ENCODE measurements at places on chromosomes 7 and 10.

DNA sequence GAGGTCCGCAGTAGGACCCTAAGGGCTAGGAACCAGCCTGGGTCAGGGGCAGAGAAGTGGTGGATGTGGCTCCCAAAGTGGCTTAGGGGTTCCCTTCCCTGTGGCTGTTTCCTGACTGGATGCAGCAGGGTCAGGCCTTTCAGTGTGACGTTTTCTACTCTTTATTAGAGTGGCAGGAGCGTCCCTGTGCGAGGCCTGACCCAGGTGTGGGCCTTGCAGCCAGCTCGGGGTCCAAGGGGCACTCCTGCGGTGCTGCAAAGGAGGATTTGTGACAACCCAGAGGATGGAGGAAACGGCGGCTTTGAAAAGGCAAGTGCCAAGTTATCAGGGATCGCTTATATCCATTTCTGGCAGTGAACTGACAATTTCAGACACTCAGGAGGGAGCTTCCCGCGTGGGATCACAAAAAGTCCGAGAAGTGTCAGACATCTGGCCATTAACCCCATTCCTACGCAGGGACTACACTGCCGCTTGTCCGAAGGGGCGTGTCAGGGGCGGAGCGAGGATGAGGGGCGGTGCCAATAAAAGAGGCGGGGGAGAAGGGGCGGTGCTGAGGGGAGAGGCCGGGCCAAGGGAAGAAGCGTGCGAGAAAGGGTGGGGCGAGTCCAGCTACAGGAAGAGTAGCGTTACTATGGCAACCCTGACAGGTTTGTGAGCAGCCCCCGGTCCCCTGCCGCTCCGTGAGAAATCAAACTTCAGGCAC is 98.8 kb upstream of the ZNF722 start:
- DNase-seq: no peak

GRCh38 chr7:74033372-74034311 is 5.7 kb downstream of the ELN start:
- DNase-seq: no peak

- DNase-seq: no peak
Observed at GRCh38 chr10:97676770-97677581, 10.1 kb downstream of the AVPI1 start.

GRCh38 chr7:159046300-159046699 is 98.4 kb downstream of the VIPR2 start:
- no peak for DNase-seq

- no peak for DNase-seq
Observed at GRCh38 chr7:46131916-46132795, 211.1 kb upstream of the IGFBP3 start.

DNA sequence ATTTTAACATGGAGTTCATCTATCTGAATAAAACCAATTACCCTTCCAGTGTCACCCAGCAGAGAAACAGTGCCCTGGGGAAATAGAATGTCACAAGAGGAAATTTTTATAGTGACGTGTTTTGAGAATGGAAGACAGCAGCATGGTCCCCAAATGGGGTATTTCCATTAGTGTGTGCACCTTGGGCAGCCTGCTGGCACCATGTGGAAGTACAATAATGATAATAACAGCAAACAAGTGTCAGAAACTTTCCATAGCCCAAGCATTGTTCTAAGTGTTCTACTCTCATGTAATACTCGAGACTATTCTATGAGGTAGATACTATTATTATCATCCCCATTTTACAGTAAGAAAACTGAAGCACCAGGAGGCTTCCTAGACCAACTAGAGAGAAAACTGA is 2.2 kb upstream of the PDE1C start:
- DNase-seq: no peak

GRCh38 chr7:158272509-158273137 is 315.0 kb downstream of the PTPRN2 start:
- no peak for DNase-seq

DNA sequence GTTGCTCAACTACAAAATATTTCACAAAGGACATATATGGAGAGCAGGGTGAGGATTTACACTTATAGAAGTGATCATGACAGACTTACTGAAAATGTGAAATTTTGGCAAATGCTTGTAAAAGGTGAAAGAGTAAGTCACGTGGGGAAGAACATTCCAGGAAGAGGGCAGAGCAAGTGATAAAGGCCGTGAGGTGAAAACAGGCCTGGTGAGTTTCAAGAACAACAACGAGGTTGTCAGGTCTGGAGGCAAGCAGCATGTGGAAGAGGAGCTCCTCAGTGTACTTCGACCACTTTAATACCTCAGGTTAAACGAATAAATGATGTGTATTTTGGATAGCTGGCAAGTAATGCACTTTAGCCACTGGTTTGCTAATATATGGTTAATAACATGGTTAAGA is 706.7 kb downstream of the PCDH15 start:
- no peak for DNase-seq

DNA sequence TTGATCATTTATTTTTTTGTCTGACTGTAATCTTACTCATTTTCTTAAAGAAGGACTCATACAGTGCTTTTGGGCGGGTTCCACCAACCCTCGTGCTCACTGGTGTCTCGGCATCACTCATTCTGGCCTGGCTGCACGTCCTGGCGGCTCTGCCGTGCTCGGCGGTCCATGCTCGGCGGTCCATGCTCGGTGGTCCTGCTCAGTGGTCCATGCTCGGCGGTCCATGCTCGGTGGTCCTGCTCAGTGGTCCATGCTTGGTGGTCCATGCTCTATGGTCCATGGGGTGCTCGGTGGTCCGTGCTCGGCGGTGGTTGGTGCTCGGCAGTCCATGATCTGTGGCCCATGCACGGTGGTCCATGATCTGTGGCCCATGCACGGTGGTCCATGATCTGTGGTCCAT is 72.5 kb downstream of the WDR37 start:
- DNase-seq: no peak

DNA sequence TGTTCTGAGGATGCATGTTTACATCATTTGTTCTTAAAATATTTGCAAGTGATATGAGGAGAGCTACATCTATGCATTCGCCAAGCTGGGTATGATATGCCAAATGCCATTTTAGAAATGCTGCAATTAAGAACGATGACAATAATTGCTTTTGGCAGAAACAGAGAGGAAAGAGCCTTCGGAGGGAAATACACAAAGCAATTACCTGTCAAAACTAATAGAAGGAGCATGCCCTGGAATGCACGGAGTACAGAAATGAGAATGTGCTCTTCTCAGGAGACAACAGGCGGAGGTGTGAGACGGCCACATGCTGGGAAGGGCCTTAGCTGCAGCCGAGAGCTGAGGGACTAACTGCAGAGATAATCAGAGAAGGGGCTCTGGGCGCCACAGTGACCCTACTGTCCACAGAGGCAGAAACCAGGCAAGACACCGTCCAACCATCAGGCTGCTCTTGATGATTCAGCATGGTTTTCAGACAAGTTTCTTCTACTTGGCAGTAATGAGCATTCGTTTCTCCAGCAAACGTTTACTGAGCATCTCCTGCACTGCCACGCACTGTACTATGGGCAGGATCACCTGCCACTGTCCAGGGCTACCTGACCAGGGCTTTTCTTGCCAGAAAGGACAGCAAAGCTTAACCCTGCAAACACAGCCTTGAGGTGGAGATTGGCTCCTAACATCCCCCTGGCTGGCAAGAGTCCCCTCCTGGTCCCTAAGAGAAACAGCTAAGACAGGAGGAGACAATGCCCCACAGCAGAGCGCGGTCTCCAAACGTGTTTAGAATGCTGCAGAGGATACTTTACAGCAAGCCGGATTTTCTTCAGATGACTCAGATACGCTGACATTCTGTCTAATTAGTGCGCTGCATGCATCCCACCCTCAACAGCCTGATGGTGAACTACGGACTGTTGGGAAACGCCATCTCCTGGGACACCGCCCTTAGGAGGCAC is 18.1 kb downstream of the VIPR2 start:
- DNase-seq: no peak

DNA sequence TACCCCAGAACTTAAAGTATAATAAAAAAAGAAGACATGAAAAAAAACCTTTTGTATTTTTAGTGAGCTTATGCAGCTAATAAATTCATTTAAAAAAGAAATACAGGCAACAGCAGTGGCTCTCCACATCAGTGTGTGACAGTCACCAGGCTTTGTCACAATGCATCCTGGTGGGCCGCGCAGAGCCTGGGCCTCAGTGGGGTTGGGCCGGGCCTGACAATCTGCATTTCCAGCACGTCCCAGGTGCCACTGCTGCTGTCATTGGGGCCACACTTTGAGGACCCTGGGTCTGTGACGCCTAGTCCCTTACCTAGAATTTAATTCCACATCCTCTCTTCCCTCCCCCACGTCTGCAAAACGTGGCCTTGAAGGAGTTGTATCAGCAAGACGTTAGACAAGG is 284.5 kb downstream of the ADARB2 start:
- no peak for DNase-seq

DNA sequence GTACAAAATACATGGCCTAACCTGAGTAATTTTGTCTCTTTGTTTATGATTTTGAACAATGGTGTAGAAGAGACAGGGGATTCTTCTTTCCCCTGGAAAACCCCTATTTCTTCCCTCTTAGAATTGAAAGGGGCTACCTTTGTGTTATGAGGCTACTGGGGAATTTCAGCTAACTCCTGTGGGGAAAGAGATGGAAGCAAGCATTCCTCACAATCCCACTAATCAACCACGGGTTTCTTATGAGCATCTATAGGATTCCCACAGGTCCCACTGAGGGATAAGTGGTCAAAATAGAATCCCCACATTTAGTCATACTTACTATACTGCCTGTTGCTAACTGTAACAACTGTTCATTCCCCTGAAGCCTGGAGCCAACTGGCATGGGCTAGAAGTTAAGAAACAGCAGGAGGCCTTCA is 32.2 kb upstream of the ITGB8 start:
- DNase-seq: no peak

DNA sequence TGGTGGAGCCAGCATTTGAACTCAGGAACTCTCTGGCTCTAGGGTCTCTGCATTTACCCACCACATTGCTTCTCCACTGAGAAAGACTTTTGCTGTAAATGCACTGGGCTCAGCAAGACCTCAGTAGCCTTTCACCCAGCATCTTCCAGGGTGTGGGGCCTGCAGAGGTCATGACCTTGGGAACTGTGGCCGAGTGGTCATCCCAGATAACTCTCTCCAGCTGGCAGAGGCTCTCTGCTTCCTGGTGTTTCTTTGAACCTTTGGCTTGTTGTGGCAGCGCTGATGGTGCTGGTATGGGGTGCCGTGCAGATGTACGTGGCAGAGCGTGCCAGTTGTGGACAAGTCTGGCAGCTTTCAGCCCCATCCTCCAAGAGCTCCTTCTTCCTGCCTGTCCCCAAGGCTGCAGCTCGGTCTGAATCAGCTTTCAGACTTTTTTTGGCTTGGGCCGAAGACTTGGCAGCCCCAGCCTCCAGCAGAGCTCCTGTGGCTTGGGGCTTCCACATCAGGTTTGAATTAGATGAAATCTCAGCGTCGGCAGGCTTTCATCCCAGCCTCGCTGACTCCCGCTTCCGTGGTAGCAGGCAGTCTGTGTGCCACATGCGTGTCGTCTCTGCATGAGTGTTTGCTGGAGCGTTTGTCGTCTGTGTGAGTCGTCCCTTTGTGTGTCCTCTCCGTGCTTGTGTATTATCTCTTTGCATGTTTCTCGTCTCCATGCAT is 21.5 kb downstream of the ADAMTS14 start:
- DNase-seq: no peak

GRCh38 chr7:44290252-44290620 is 35.2 kb downstream of the CAMK2B start:
- DNase-seq: no peak

DNA sequence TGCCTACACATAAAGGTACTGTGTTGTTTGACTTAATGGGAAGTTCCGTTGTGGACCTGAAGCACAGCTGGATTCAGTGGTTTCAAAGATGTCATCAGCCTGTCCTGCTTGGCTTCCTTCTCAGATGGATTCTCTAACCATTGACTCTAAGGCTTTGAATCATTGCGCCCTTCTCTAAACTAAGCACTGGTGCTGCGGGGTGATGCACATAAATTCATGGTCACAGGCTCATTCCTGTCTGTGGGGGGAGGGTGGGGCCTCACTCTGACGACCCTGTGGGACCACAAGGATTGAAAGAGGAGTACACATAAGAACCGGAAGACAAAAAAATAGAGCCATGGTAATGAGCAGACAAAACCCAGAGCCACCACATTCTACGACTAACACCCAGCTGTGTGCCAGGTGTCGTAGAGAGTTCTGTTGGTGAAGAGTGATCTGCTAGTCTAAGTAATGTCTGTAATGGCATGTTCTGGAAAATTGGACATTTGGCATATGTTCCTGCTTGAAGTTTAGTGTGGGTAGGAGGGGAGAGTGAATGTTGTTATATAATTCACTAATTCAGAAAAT is 97.3 kb upstream of the YAE1 start:
- DNase-seq: no peak

- DNase-seq: no peak
Observed at GRCh38 chr10:31669357-31669756, 259.3 kb downstream of the ARHGAP12 start.

DNA sequence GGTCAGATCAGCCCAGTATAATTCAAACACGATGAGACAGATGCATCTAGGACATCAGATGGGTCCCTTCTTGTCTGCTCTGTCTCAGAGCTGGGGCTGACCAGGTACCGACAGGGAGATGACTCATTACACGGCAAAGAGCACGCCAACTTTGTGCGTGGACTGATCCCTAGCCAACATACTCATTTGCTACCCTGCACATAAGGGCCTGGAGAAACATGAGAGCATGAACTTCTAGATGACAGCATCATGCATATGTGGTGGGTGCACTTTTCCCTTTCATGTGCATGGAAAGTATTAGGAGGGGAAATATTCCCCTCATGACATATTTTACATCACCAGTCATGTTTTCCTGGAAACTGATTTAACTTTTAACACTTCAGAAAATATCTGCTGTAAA is 35.1 kb upstream of the NPVF start:
- no peak for DNase-seq

DNA sequence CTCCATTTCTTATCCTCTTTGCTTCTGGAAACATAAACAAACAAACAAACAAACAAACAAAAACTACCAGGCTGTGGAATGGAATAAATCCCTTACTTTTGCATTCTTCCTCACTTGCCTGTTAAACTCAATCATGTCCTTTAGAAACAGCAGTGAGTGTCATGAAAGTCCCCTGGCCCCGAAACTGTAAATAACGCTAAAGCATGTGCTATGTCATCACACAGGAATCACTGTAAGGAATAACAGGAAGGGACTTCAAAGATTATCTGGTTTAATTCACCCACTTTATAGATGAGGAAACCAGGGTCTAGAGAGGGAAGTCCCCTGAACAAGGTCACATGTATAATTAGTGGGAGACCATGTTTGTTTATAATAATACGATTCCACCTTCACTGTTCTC is 159.4 kb upstream of the MEOX2 start:
- DNase-seq: no peak

DNA sequence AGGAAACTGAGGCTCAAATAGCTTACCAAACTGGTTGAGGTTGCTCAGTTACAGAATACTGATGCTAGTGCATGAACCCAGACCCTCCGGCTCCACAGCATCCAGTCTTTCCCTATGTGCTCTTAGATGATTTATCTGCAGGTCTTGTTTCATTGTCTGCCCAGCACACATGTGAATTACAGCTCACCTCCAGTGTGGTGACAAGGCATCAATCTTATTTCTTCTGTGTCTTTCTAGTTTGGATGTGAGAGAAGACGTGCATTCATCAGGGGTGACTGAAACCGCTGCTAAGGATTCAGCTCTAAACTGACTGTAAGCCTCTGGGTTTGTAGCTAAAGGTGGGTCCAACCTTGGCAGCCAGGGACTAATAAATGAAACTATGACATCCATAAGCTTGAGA is 123.8 kb downstream of the SH2D4B start:
- DNase-seq: no peak

All from GM12864 (cell line).